ENCODE measurements at places on chromosomes 11 and 22.

- DNase-seq: no peak
Observed at GRCh38 chr11:93784935-93785360, 866 bp downstream of the MED17 start.

- no peak for DNase-seq
Observed at GRCh38 chr11:71551711-71552110, 3.5 kb downstream of the KRTAP5-9 start.

- DNase-seq: no peak
Observed at GRCh38 chr11:69732910-69733309, 29.1 kb upstream of the FGF19 start.

- no peak for DNase-seq
Observed at GRCh38 chr22:44529827-44530523, 31.9 kb upstream of the RTL6 start.

- DNase-seq: no peak
Observed at GRCh38 chr22:50585781-50586180, 3.1 kb upstream of the CHKB start.

DNA sequence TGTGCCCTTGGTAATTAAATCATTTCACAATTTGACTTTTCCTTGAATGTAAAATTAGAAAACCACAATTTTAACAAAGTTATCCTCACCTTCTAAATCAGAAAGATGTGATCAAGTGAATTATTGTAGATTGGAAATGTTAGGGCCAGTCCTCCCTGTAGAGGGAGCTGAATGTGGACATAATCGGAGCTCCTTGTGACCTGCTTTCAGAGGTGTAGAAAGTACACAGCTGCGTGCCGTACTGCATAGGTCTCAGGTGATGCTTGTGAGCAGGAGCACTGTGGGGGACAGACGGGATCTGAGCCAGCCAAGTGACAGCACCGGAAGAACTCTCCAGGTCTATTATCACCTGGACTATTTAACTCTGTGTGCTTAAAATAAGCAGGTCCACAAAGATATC, 338.0 kb downstream of the AASDHPPT start:
- DNase-seq: no peak

- DNase-seq: no peak
Observed at GRCh38 chr22:42324990-42325710, 54.7 kb upstream of the TCF20 start.

DNA sequence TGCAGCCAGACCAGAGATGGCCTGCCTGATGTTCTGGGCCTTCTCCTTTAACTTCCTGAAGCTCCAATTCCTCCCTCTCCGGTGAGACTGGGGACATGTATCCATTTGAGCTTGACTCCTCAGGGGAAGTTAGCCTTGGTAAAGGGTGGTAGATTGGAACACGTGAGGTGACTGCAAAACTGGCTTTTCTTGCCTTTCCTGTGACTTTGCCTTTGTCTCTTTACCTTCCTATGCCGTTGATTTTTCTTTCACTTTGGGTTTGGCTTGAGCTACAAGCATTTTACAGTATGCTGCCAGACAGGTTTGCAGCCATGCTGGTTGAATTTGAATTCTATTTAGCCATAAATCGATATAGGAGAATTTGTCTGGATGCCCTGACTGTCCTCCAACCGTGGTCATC, 16.8 kb upstream of the GLYATL1 start:
- DNase-seq: no peak

- DNase-seq: no peak
Observed at GRCh38 chr22:30014244-30014643, 66.0 kb upstream of the HORMAD2 start.
